ENCODE measurements at places on chromosomes 2 and 18.
A peak's percentile ranks its signal among the peaks of the same experiment; 100 is the strongest.

GRCh38 chr2:195106681-195107380, 550.2 kb upstream of the SLC39A10 start:
- no peak for DNase-seq

GRCh38 chr18:60538891-60539290, 166.3 kb upstream of the MC4R start:
- DNase-seq, result no peak

- DNase-seq, result peak; percentile 55
Observed at GRCh38 chr2:215772634-215773563, 240.5 kb downstream of the MREG start.

DNA sequence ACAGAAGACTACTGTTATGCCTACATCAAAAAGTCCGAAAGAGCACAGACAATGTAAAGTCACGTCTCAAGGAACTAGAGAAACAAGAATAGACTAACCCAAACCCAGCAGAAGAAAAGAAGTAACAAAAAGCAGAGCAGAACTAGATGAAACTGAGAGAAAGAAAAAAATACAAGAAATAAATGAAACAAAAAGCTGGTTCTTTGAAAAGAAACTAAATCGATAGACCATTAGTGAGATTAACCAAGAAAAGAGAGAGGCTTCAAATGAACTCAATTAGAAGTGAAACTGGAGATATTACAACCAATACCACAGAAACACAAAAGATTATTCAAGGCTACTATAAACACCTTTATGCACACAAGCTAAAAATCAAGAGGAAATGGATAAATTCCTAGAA, 271.8 kb downstream of the MBD2 start:
- DNase-seq, result no peak

DNA sequence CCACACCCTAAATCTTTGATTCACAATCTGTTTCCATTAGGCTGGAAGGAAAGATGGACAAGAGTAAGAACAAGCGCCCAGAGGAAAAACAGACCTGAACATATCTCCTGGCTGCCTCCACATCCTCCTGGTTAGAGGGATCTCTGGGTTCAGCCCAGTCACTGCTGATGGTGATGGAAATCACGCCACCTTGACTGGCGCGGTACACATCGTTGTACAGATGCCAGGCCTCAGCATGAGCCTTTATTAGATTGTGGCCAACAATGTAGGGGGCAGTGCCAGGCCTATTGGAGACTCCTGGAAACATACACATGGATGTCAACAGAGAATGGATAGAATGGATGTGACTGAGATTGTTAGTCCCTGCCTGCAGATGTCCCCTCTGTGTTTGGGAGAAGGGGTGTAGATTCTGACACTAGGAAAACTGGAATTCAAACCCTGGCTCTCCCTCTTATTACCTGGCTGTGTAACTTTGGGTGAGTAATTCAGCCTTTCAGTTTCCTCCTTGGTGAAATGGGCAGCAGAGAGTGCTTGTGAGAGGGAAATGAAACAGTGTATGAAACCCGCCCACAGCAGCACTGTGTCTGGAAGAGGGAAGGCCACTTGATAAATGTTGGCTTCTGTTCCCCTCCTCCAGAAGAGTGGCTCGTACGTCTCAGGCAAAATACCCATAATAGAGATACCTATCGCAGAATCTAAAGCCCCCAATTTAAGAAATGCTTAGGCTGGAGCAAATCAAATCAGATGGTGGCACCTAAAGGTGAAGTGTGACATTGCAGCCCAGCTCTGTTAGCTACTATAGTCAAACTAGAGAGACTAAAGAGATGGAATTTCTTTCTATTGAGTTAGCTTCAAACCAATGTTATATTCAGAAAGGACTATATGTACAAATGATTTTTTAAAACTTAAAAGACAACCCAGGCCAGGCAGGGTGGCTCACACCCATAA, 36.2 kb downstream of the LCT start:
- no peak for DNase-seq
